ENCODE measurements at places on chromosomes 6 and 20. TPM values are rescaled to one million over a fixed set of nuclear protein-coding genes. Genes with fewer than 3 reads are reported as not detected.

HEY2 gene
- 38.1 TPM for total RNA-seq

IYD gene
- not detected for total RNA-seq

PPP1R11 gene
- 38.3 TPM for total RNA-seq

WFDC10B gene
- total RNA-seq: not detected

CCND3 gene
- total RNA-seq: 21.1 TPM

ATXN1 gene
- 25.9 TPM for total RNA-seq

GRCh38 chr6:112396221-112396620 lies 49.1 kb downstream of the RFPL4B start:
- H3K4me3 ChIP-seq: no peak overlapping the region
- no peak overlapping the region for H3K27ac ChIP-seq
- no peaks in the 10 kb centered on the region for H3K27me3 ChIP-seq
- no peaks in the 10 kb centered on the region for H3K36me3 ChIP-seq

GRCh38 chr6:37456816-37457560 lies 24.0 kb downstream of the CMTR1 start:
- H3K4me3 ChIP-seq: no peak overlapping the region
- H3K27ac ChIP-seq: no peak overlapping the region
- peaks cover 17% of the 10 kb centered on the region for H3K36me3 ChIP-seq
- H3K27me3 ChIP-seq: no peaks in the 10 kb centered on the region
- peak; percentile 87 for DNase-seq
- peaks cover 13% of the 10 kb centered on the region for H3K4me1 ChIP-seq

GRCh38 chr20:6558341-6558740 lies 209.1 kb upstream of the BMP2 start:
- H3K27me3 ChIP-seq: no peaks in the 10 kb centered on the region
- DNase-seq: no peak
- H3K4me3 ChIP-seq: no peak overlapping the region
- H3K27ac ChIP-seq: no peak overlapping the region
- no peaks in the 10 kb centered on the region for H3K4me1 ChIP-seq

GRCh38 chr6:98716341-98716740 lies 118.0 kb upstream of the POU3F2 start:
- H3K4me3 ChIP-seq: no peak overlapping the region
- H3K4me1 ChIP-seq: no peaks in the 10 kb centered on the region
- no peaks in the 10 kb centered on the region for H3K36me3 ChIP-seq
- no peak overlapping the region for H3K27ac ChIP-seq
- DNase-seq: no peak

GRCh38 chr20:49052334-49052733 lies 6.2 kb downstream of the CSE1L start:
- H3K4me3 ChIP-seq: no peak overlapping the region
- H3K4me1 ChIP-seq: no peaks in the 10 kb centered on the region
- no peaks in the 10 kb centered on the region for H3K36me3 ChIP-seq

- no peaks in the 10 kb centered on the region for H3K27me3 ChIP-seq
- no peak overlapping the region for H3K27ac ChIP-seq
- DNase-seq: no peak
- H3K36me3 ChIP-seq: no peaks in the 10 kb centered on the region
Measured at GRCh38 chr6:151179321-151179720, 60.4 kb upstream of the AKAP12 start.

DNA sequence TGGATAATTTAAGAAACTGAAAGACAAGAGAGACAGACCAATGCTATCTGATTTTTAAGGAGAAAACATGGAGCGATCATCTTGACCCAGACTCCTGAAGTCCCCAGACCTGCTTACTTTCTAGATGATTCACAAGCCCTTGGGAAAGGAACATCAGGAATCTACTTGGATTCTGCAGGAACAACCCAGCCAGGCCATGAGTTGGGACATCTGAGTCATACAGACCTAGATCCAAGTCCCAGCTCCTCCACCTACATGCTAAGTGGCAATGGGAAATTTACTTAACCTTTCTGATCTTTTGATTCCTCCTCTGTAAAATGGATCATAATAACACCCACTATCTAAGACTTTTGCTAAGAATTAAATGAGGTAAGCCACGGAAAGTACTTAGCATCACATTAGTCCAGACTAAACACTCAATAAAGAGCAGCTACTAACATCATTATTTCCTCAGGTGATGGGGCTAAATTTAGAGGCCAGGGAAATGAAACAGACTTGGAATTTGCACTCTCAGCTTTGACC lies 61.0 kb upstream of the MAFB start:
- H3K27ac ChIP-seq: no peak overlapping the region
- H3K4me1 ChIP-seq: no peaks in the 10 kb centered on the region
- DNase-seq: no peak
- H3K4me3 ChIP-seq: no peak overlapping the region

DNA sequence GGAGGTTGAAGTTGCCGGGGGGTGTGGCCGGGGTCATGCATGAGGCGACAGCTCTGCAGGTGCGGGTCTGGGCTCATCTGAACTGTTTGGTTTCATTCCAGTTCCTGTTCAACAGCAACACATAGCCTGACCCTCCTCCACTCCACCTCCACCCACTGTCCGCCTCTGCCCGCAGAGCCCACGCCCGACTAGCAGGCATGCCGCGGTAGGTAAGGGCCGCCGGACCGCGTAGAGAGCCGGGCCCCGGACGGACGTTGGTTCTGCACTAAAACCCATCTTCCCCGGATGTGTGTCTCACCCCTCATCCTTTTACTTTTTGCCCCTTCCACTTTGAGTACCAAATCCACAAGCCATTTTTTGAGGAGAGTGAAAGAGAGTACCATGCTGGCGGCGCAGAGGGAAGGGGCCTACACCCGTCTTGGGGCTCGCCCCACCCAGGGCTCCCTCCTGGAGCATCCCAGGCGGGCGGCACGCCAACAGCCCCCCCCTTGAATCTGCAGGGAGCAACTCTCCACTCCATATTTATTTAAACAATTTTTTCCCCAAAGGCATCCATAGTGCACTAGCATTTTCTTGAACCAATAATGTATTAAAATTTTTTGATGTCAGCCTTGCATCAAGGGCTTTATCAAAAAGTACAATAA lies 72.5 kb downstream of the PTPN1 start:
- peaks cover 45% of the 10 kb centered on the region for H3K36me3 ChIP-seq
- no peaks in the 10 kb centered on the region for H3K27me3 ChIP-seq
- H3K27ac ChIP-seq: no peak overlapping the region
- no peaks in the 10 kb centered on the region for H3K4me1 ChIP-seq

DNA sequence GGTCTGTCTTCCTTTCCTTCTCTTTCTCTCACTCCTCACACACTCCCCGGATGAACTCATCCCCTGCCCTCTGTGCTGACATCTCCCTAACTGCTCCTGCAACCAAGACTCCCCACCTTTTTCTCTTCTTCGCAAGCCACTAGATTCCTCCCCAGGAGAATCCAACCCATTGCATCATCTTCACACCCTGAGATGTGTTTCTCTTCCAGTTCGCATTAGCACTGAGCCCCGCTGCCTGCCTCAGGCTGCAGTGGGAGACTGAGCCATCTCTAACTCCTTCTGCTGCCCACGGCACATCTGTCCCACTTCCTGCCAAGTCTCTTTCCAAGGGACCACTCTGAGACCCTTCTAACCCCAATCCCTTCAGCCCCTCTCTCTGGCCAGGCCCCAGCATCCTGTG lies 67.2 kb upstream of the NNAT start:
- no peaks in the 10 kb centered on the region for H3K27me3 ChIP-seq
- H3K4me1 ChIP-seq: no peaks in the 10 kb centered on the region
- no peak overlapping the region for H3K27ac ChIP-seq
- no peak overlapping the region for H3K4me3 ChIP-seq
- no peaks in the 10 kb centered on the region for H3K36me3 ChIP-seq

- no peaks in the 10 kb centered on the region for H3K36me3 ChIP-seq
- no peak overlapping the region for H3K27ac ChIP-seq
- no peaks in the 10 kb centered on the region for H3K4me1 ChIP-seq
- H3K27me3 ChIP-seq: peaks cover 14% of the 10 kb centered on the region
- no peak for DNase-seq
Measured at GRCh38 chr6:32991972-32992371, 17.4 kb downstream of the HLA-DOA start.

Data from cardiac muscle cell (in vitro differentiated cells and primary cell).